ENCODE measurements at places on chromosomes 1 and 21.

GRCh38 chr21:17976139-17976538 is 157.0 kb upstream of the C21orf91 start:
- no peak for DNase-seq

DNA sequence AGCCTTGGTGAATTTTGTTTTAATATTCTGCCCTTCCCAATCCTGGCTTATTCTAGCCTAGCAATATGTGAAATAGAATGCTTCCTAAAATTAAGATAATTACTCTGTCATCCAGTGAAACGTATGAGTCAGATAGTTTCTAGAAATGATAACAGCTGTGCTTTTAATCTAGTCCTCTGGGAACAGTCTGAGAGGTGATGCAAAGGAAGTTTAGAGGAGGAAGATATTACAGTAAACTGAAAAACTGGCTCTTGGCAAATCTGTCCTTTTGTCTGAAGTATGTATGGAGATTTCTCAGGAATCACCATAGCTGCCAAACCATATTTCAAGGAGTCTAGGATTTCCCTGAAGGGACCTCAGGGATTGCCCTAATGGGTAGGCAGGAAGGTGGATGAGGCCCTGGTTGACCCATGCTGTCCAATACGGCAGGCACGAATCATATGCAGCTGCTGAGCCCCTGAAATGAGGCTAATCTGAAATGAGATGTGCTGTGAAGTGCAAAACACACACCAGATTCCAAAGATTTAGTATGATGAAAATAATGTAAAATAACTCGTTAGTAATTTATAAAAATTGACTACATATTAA is 70.8 kb upstream of the LBR start:
- no peak for DNase-seq

DNA sequence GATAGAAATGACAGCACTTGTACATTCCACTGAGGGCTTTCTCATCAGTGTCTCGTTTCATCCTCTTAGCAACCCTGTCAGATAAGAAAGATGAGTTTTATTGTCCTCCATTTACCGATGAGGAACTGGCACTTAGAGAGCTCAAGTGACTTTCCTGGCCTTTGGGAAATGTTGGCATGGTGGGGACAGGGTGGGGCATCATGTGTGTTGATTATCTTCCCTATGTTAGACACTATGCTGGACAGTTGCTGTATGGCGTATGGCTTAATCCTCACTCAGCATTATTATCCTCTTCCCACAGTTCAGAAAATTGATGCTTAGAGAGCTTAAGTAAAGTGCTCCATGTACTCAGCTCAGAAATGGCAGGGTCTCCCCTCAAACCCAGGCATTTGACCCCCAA is 163.2 kb downstream of the CAMTA1 start:
- DNase-seq = no peak

DNA sequence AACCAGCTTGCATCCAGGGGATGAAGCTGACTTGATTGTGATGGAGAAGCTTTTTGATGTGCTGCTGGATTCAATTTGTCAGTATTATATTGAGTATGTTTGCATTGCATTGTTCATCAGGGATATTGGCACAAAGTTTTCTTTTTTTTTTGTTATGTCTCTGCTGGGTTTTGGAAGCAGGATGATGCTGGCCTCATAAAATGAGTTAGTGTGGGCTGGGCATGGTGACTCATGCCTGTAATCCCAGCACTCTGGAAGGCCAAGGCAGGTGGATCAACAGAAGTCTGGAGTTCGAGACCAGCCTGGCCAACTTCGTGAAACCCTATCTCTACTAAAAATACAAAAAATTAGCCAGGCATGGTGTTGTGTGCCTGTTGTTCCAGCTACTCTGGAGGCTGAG is 8.6 kb downstream of the OR2L3 start:
- no peak for DNase-seq

DNA sequence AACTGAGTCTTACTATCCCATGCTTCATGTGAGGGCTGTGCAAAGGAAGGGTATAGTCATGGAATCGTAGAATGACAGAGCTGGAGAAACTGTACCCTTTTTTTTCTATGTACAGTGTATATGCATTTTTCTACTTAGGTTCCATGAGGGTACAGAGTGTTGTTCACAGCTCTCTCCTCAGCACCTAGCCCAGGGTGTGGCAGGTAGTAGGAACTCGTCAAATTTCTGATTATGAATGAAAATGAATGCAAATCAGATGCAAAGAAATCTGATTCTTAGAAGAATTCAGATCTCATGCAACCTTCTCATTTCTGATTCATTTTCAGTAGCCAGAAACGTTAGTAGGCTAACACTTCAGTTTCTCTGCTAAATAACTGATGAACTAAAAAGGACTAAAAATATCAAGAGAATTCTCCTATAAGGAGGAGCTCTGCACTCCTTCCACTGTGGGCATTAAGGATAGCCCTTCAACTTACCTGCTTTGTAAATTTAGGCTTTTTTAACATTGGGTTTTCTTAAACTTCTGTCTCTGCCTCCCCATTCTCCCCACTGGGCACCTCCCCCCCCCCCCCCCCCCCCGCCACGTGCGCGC is 18.0 kb upstream of the HHAT start:
- DNase-seq = no peak

Measured in epithelial cell of prostate (primary cell).